NCI-H345 (cell line): ENCODE measurements at places on chromosomes 2 and 18.

DNA sequence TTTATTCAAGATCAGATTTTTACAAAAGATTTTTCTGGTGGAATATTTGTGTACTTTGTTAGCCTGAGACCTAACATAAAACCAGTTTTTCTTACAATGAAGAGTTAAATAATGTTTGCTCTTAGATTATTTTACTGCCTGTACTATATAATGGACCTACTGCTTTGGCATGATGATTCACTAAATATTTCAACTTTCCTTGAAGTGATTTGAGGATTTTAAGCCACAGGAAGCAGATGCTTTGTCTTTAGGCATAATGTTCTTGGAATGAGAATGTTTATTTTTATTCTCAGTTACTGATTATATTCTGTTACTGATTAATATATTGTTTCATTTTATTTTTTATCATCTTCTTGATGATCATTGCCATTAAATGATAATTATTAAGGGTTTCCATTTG is 175.3 kb upstream of the LRP1B start:
- DNase-seq: no peak

DNA sequence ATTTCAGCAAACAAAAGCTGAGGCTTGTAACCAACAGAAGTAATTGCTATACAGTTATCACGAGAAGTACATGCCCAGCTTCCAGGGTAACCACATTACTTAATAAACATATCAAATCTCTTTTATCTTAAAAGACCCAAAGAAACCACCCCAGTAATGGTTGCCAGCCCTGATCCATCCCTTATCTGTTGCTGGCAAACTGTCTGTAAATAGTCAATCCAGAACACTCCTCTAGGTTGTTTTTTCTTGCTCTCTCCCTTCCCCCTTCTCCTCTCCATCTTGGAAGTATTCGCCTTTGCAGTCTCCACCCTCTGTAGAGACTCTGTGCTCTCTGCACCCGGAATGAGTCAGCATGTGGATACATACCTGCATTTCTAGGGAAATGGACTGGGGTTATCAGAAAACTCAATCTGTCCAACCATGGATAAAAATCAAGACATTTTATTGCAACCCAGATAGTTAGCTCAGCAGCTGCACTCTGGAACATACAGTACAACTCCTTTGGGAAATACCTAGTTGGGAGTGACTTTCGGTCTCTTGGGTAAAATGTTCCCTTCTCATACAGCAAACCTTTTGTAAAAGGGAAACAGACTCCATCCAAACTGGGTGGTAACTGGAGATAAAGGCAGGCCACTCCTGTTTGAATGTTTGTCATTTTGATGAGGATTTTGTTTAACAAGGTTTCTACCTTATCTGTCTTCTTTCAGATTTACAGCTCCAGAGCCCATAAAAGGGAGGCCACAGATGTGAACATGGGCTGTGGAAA is 123.5 kb upstream of the FOSL2 start:
- no peak for DNase-seq

DNA sequence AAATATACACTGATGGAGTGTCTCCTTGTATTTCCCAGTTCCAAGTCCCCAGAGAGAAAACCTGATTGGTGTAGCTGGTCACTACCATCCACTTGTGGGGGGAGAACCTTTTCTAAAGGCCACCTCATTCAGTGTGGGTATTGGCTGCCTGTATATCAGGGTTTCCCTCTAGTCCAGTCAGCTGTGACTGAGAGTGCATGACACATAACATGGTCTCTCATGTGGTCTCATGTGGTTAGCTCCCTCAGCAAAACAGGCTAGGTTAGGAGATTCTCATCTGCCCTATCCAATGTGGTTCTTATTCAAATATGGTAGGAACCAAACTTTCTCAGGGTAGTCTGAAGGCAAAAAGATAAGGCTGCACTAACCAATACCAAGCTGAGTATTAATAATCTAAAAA is 4.1 kb upstream of the GORASP2 start:
- DNase-seq: no peak

DNA sequence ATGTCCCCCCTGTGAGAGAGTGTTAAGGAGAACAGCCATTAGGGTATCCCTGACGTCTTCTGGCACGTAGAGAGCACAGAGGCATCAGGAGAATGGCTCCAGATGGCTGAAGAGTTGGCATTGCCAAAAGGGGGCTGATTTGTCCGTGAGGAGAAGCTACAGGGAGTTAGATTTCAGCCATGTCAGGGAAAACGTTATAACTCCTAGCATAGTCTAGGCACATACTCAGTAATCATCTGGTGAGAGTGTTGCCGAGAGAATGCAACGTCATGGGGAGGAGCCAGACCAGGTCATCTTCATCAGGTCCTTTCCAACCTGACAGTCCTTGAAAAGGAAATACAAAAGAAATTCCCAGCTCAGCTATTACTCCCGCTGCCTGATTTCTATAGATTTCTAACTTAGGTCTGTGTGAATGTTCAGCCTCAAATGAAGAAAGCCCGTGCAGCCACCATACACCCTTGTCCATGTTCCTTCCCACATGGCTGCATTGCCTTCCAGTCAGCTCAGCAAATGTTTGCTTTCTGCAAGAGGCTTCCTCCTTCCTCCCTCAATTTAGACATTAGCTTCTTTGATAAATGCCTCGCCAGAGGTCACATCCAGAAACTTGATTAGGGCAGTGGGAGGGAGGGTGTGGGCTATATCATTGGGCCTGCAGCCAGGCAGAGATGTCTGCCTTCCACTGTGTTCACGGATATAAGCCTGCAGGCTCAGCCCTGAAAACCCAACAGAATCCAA is 93.0 kb downstream of the STPG4 start:
- DNase-seq: no peak

GRCh38 chr2:145849466-145849865 is 1329.5 kb upstream of the ZEB2 start:
- DNase-seq: peak; percentile 6

GRCh38 chr2:145060876-145061275 is 541.0 kb upstream of the ZEB2 start:
- DNase-seq: no peak

DNA sequence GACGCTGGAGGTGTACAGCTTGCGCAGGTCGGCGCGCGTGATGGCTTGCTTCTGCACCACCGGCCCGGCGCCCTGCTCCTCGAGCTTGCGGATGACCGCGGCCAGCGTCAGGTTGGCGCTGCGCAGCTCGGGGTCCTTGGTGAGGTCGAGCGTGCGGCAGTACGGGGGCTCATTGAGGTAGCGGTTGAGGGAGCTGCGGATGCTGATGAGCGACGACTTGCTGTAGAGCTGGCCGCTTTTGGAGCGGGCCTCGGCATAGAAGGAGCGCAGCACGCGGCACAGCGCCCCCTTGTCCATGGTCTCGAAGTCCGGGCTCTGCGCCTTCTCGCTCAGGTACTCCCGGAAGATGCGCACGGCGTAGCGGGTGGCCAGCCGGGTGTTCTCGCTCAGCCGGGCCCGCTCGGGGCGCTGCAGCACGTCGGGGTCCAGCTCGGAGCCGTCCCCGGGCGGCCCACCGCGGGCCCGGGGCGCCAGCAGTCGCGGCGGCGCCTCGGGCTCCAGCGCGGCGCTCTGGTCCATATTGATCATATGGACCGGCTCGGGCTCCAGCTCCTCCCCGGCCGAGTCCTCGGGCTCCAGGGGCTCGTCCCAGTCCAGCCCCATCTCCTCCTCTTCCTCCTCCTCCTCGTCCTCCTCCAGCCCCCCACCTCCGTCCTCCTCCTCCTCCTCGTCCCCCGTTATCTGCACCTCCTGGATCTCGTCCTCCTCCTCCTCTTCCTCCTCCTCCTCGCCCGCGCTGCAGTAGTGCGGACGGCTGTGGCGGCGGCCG is 523 bp downstream of the KCTD1 start:
- DNase-seq: no peak

GRCh38 chr2:193371200-193371599 is 1176.5 kb upstream of the TMEFF2 start:
- DNase-seq: no peak

DNA sequence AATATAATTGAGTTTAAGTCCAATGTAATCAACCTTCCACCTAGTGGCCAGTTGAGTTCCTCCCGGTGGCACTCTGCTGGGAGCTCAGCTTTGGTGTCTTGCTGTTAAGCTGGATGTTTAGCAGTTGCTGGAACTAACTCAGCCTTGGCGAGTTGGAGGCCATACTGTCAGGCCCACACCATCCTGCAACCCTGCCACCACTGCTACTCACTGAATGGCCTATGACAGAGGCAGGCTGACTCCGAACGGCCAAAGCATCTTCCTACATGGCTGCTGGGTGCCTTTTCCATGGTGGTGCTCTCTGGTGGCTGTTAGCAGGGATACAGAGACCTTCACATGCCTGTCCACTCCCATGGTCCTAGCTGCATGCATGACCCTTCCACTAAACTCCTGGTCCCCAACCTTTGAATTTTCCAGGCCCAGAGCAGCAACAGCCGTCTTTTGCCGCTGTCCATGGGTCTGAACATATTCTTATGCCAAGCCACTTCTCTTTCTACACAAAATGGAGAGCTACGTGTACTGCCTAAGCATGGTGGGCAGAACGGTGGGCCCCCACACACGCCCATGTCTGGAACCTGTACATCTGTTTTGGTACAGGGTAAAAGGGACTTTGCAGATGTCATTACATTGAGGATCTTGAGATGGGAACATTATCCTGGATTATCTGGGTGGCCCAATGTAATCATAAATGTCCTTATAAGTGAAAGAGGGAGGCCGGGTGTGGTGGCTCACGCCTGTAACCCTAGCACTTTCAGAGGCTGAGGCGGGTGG is 15.0 kb upstream of the TRAF3IP1 start:
- no peak for DNase-seq

- no peak for DNase-seq
These were observed 215.8 kb upstream of the ITGA4 start for GRCh38 chr2:181241366-181241765.

DNA sequence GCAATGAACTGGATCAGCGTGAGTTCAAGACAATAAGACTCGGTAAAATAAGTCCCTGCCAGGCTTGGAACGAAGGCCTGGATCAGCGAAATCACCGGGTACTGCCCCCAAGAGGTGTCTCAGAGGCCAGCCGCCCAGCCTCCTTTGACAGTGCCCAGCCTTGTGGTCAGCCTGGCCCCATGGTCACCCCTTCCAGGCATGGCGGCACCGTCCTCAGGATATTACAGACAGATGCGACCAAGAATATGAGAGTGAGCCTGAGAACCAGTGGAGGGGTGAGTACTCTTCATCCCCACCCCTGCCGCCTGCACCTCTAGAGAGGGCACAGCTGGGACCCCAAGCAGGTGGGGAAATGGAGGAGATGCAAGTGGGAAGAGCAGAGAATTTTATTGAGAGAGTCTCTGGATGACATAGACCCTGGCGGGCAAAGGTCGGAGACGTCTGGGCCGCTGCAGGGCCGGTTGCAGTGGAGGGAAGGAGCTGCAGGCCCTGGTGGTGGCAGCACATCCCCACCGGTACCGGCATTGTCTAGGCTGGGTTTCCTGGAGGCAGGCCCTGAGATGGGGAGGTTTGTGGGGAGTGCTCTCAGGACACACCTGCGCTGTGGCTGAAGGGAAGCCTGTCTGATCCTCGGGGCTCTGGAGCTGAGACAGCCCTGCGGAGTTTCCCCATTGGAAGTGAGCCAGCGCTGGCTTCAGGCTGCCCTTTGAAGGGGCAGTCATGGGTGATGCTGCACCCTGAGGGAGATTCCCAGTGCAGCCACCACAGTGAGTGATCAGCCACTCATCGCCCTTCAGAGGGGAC is 190.0 kb downstream of the SEPTIN10 start:
- DNase-seq: no peak

GRCh38 chr2:98854682-98855081 is 81.3 kb downstream of the CRACDL start:
- DNase-seq: no peak

DNA sequence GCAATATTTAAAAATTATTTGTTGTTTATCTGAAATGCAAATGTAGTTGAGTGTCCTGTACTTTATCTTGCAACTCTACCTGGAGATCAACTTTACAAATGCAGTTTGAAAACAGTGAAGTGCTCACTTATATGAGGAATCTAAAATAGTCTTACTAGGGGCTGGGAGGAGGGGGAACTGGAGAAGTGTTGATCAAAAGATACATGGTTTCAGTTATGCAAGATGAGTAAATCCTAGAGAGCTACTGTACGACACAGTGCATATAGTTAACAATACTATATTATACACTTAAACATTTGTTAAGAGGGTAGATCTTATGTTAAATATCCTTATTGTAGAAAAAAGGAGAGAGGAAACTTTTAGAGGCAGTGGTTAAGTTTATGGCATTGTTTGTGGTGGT is 241.9 kb downstream of the BCL11A start:
- DNase-seq: no peak

DNA sequence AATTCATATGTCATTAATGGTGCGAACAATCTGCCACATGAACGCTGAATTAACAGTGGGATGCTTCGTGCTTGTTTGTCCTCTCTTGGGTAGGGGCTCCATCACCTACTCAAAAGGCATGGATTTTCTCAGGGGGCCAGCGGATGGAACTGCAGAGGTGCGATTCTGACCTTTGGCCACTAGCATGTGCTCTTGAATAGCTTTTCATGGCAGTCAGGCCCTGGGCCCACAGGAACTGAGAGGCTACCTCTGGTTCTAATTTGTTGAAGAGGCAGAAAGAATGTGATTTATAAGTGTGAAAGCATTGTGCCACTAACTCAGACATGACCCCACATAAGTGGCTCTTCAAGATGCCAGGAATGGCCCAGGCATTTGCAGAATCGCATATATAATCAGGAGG is 283.2 kb downstream of the INSIG2 start:
- DNase-seq: no peak

- no peak for DNase-seq
These were observed 29.2 kb upstream of the MAP4K3 start for GRCh38 chr2:39466311-39466710.

DNA sequence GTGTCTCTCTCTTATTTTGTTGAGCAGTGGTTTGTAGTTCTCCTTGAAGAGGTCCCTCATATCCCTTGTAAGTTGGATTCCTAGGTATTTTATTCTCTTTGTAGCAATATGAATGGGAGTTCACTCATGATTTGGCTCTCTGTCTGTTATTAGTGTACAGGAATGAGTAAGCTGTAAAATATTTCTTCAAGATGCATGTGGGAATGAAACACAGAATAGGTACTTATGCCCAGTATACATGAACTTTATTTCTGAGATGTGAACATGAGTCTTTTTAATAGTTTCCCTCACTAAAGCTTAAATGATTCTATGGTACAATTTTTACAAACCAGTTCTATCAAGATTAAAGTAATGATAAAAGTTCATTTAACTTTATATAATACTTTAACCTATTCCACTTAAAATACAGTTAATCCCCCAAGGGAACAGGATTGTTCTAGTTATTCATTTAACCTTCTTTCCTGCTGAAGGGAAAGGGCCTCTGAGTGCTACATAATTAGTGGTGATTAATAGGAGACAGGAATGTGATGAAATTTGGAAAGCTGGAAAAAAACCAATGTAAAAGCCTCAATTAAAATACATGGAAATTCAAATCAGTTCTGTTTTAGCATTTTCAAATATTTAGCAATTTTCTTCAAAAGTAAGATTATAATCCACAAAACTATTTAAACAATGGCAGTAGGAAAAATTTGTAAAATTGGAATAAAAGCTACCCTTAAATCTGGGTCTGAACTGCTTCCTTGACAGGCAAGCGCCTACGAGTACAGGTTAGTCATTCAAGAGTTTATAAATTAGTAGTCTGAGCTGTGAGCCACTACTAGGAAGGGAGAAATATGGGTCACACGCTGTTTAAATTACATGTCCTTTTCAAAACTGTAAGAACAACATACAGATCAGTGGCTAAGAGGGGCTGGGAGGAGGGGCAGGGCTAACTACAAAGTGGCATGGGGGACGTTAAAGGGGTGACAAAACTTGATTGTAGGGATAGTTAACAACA is 28.9 kb downstream of the SPIRE1 start:
- no peak for DNase-seq

GRCh38 chr2:70688427-70688826 is 79.6 kb downstream of the ADD2 start:
- DNase-seq: no peak

- no peak for DNase-seq
These were observed 120.1 kb upstream of the PKDCC start for GRCh38 chr2:41927581-41928264.

GRCh38 chr2:2107627-2108026 is 223.4 kb downstream of the MYT1L start:
- DNase-seq: no peak
